Activated T-helper 9 cell treated with anti-CD3 and anti-CD28 coated beads, Interleukin-2, amount 50 U/mL, for 16 hours (primary cell): ENCODE measurements at places on chromosomes 3 and 15.

GRCh38 chr3:12343047-12343501 is 54.2 kb downstream of the PPARG start:
- DNase-seq: no peak

DNA sequence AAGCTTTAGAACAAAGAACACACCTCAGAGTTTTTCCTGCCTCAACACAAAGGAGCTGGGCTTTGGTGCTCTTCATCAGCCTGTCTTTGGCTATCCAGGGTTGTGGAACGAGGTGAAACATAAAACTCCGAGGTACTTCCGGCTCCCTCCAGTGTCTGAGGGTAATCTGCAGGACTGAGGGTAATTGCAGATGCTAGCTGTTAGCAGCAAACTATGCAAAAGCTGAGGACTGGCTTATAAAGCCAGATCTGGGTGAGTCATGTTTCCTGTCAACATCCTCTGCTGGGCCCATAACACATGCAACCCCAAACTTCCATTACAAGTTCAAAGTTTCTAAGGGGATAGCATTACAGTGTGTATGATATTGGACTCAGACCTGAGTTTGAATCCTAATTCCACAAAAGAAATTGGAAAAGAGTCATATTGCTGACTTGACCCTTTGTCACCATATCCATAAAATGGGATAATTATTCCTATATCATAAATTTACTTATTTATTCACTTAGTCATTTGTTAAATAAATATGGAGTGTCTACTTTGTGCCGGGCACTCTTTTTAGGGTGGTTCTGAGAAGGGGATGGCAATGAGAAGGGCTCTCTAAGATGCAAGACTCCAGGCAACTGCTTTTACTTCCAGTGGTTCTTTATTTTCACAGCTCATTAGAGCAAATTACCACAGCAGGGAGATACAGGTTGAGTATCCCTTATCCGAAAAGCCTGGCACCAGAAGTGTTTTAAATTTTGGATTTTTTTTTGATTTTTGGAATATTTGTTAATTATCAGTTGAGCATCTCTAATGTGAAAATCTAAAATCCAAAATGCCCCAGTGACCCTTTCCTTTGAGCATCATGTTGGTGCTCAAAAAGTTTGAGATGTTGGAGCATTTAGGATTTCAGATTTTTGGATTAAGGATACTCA is 9.5 kb upstream of the TRIM69 start:
- peak; percentile 54 for DNase-seq

DNA sequence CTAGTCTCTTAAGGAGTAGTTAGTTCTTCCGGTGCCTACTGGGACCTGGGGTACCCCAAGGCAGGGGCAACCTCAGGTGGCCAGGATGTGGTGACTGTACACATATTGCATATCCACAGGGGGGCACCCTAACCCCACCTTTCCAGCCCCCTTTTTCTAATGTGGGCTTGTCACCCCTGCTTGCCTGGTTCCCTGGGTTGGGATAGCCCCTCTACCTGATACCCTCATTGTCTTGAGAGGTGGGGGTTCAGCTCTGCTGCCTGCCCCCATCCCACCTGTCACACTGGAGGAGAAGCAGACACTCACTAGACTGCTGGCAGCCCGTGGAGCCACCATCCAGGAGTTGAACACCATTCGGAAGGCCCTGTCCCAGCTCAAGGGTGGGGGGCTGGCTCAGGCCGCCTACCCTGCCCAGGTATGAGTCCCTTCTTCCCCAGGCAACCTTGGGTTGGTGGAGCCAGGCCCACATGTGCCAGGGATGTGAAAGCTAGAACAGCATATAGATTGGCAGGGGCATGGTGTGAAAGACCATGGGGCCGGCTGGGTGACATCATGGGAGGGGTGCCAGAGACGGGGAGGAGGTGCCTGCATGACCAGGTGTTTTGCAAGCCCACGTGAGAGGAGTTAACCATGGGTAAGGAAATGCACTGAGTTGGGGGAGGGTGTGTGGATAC is 4.0 kb downstream of the GLYCTK start:
- no peak for DNase-seq

GRCh38 chr3:46300461-46300789 is 53.5 kb upstream of the CCR2 start:
- no peak for DNase-seq

DNA sequence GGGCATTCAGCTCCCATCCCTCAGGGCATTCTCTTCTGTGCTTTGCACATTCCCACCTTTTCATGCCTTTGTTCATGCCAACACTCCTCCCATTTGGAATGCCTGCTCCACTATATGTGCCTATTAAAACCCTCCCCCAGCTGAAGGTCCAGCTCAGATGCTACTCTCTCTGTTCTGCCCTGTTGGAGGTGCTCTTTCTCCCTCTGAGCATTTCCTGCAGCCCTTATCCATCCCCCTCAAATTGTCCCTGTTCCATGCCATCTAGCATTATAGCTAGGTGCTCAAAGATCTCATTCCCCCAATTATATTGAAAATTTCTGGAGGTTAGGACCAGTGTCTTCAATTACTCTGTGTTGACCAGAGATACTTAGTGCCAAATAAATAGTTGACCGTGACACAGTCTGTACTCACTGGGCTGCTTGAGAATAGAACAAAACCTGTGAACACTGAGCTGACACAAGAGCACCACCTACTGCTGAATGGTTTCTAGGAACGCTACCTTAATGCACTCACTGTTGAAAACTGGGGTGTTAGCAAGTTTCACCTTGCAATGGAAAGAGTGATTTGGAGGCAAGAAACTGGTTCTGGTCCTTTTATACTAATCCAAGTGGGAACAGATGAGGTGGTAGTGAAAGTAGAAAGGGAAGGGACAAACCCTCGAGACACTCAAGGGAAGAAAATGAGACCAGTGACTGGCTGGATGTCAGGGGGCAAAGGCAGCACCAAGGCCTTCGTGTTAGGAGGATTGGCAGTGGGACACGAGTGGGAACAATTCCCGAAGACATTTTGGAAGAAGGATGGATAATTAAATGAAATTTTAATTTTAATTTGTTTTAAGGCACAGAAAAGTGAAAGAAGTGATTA is 289.8 kb upstream of the ROPN1 start:
- no peak for DNase-seq

- no peak for DNase-seq
These were observed 24.2 kb downstream of the PXYLP1 start for GRCh38 chr3:141255846-141256261.

DNA sequence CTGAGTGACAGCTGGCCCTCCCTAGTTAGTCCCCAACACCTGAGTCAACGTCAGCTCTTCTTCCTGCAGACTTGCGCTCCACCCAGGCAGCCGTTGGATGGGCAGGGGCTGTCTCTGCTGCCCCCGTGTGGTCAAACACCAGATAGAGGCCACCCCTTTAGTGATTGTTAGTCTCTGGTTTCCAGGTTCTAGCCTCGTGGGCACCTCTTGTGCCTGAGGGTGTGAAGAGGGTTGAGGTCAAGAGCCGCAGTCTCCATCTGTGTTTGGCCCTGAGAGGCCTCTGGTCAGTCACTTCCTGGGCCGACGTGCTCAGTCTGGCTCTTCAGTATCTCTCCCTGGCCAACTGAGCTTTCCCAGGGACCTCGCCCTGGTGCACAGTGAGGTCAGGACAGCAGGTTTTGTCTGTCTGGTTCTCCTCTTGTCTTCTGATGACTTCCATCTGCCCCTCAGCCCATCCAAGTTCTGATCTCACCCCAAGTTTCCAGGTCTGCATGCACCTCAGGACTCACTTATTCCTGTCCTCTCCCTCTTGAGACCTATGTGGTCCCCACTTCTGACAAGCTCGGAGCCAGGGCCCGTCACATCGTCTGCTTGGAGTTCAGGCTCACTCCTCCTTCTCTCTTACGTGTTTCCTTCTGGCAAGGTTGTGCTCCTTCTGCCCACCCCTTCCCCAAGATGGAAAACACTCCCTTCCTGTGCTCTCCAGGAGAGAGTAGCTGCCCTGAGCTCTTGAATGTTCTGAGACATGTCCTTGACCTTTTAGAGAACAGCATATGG is 20.9 kb downstream of the CD276 start:
- peak; percentile 45 for DNase-seq

DNA sequence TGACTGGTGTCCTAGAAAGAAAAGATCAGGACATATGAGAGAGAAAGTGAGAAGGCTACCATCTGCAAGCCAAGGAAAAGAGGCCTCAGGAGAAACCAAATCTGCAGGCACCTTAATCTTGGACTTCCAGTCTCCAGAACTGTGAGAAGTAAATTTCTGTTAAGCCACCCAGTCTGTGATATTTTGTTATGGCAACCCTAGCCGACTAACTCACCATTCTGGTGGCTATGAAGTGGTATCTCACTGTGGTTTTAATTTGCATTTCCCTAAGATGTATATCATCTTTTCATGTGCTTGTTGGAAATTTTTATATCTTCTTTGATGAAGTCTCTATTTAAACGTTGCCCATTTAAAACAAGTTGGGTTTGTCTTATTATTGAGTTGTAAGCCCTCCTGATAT is 40.6 kb downstream of the ILDR1 start:
- no peak for DNase-seq

GRCh38 chr15:95519887-95520286 is 810.6 kb upstream of the NR2F2 start:
- DNase-seq: no peak
